NCI-H1092 (cell line): ENCODE measurements at places on chromosomes 3 and 15.

DNA sequence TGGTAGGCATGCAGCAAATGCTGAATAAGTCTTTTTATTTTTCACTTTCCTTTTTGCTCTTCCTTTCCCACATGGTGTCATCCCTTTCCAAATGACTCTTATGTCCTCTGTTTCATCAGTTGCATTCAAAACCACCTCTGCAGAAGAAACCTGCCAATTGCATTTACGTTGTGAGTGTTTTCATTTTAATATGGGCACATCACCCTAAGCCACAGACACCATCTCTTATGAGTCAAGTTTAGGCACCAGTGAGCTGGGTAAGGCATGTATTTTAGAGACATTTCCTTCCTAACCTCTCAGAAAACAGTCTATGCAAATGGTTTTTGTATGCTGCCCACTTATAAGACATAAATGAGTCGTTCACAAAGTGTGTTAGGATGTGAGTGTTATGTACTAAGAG lies 223.3 kb upstream of the ADAMTS9 start:
- no peak for DNase-seq

GRCh38 chr3:13570391-13571194 lies 21.7 kb downstream of the FBLN2 start:
- DNase-seq = no peak

DNA sequence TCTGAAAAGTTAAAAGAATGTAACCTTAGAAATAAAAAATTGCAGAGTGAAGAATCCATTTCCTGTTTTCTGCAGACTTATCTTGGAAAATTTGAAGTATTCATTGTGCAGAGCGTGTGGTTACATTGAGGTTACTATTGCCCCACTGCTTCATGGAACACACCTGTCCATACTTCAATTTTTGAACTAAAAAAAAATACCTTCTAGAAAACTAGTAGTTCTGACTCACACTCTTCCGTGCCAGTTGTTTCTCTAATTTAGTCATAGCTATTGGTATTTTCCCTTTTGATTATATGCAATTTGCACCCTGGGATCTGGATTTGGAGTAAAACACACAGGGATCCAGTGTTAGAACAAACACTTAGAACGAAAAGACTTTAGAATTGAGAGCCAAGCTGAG lies 111.8 kb upstream of the LYSMD4 start:
- DNase-seq = no peak

DNA sequence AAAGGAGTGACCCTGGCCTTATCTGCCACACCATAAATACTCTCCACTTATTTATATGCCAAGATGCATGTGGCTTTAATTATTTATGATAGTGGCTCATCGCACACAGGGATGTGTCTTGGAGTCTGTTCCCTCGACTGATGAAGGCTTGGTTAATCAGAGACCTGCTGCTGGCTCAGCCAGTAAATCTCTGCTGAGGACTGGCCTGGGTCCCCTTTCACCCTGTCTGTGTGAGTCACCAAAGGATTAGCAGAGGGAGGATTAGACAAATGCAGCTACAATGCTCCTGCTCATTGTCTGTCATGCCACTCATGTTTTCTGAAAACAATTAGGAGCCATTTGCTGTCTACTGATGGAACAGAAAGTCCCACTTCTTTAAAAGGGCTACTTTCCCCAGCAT lies 226.8 kb downstream of the NTRK3 start:
- no peak for DNase-seq

- no peak for DNase-seq
Observed at GRCh38 chr15:29819979-29820378, 2.3 kb downstream of the TJP1 start.

DNA sequence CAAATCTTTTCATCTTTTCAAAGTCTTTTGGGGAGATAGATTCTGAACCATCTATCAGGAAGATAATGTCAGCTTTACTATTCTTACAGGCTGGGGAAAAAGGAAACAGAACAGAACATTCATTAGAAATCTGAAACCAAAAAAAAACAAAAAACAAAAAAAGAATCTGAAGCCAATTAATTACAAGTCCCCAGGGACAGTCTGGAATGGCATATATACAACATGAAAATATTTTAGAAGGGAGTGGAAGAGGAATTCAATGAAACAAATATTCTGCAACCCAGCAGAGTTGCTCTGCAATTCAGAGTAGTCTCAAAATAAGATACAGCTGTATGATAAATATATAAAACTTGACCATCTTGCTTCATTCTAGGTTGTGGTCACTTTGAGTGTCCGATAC lies 41.7 kb upstream of the CAPN7 start:
- DNase-seq = no peak

- DNase-seq = no peak
Observed at GRCh38 chr3:52057812-52058495, 1.6 kb upstream of the DUSP7 start.

DNA sequence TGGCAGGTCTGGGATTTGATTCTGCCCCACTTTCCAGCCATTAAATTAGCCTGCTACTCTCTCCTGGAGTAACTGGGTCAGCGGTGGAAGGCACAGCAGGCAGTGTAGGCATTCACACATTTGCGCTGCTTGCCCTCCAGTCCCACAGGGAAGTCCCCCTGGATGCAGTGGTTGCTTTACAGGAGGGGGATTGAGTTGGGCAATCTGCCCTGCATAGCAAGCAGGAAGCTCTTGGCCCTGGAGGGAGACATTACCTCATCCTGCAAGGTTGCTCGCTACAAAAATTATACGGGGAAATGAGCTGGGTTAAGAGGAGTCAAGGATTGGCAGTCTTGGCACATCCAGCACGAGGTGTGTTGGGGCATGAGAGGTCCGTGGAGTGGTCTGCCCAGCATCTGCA lies 14.8 kb downstream of the MCM2 start:
- no peak for DNase-seq

GRCh38 chr3:9007928-9008327 lies 44.7 kb upstream of the RAD18 start:
- no peak for DNase-seq
